ENCODE measurements at places on chromosomes 7 and 10.

DNA sequence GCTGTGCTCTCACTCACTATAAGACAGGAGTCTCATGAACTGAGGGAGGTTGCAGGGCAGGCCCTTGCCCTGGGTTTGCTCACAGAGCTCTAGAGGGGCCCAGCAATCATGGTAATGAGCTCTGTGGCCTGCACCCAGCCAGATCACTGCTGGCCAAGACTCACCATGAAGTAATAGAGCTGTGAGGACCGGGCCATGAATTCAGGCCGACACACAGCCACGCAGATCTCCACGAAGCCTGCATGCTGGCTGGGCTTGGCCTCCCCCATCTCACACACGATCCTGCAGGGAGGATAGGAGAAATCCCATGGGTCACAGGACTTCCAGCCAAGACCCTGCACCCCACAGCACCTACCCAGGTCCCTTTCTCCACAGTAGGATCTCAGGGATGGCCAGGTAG is 382.4 kb downstream of the PLXNA4 start:
- DNase-seq = no peak

- no peak for DNase-seq
These were observed 113.6 kb upstream of the ZMIZ1 start for GRCh38 chr10:78955206-78955605.

GRCh38 chr10:62096256-62096933 is 172.2 kb downstream of the RTKN2 start:
- DNase-seq = no peak

- no peak for DNase-seq
These were observed 1.4 kb downstream of the HPS1 start for GRCh38 chr10:98445200-98445812.

DNA sequence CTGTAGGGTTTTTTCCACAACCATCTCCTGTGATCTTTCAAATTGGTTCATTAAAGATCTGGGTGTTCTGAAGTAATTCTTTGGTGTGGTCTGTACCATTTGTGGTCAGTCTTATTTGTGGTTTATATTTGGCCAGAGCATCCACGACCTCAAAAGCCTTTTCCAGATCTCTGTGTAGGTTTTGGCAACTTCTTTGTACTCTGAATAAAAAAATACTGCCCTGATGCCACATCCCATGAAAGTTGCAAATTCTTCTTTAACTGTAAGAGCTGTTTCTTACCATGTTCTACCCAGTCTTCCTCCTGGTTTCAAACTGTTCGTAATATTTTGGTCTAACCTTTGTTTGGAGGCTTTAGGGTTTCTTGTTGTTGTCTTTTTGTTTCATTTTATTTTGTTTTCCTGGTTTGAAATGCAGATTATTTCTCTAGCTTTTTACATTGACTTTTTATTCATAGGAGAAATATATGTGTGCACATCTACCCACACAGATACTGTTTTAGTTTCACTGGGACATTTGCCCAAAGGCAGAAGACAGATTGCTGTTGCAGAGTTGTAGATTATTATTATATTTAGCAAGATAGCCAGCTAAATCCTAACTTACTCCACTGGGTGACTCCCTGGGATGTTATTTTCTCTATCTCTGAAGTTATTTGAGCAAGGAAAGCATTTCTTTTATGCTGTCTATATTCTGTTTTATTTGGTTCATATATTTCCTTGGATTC is 123.2 kb upstream of the SAMD8 start:
- no peak for DNase-seq

DNA sequence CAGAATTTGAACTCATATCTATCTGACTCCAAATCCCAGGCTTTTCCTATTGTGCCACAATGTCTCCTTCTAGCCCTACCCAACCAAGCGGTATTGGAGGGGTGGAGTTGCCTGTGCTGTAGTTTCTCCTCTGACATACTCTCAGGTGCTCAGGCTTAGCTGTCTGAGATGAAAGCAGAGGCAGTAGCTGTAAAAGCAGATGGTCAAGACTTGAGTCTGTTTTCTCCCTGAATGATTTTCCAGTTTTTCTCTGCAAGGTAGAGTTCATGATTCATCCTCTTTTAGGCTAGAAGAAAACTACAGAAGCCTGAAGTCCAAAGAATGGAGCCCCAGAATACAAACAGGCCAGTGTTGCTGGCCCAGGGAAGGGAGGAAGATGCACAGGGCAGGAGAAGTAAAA is 130.0 kb downstream of the PDE1C start:
- DNase-seq = no peak

DNA sequence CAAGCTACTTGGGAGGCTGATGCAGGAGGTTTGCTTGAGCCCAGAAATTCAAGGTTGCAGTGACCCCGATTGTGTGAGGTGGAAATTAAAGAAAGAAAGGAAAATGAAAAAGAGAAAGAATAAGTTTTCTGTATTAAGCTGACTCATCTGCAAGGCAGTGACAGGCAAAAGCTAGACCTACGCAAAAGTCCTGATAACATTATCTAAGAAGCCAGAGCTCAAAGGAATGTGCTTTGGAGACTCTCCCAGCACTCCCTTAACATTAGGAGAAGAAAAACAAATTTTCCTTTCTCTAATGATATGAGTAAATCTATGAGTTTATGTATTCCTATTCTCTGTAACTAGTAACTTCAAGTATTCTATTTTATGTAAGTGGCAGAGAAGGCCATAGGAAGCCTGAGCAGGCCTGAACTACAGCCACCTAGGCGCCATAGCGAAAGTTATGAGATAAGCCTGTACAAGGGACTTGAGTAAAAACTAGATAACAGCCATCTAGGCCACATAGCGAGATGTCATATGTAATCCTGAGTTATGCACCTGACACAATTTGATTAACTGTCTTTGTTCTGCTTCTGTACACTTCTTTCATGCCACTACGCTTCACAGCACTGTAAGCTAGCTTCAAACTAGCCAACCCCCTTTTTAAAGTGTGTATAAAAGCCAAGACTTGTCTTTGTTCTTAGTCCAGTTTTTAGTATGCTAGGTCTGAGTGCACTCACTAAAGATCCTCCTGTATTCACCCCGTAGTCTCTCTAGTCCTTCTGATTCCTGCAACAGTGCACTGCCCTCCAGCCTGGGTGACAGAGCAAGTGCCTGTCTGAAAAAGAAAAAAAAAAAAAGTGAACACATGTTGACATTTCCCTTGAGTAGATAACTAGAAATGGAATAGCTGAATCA is 9.4 kb upstream of the ZWINT start:
- DNase-seq = no peak

GRCh38 chr10:43846968-43847367 is 198.3 kb upstream of the ZNF32 start:
- no peak for DNase-seq

DNA sequence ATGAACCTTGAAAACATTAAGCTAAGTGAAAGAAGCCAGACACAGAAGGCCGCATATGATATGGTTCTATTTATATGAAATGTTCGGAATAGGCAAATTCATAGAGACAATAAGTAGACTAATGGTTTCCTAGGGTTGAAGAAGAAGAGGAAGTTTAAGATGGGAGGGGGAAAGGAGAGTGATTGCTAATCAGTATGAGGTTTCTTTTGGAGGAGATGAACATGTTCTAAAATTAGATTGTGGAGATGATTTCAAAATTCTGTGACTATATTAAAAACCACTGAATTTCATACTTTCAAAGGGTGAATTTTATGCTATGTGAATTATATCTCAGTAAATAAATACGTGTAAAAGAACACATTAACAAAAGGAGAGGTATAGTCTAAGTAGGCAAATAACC is 176.4 kb upstream of the HPS1 start:
- no peak for DNase-seq

DNA sequence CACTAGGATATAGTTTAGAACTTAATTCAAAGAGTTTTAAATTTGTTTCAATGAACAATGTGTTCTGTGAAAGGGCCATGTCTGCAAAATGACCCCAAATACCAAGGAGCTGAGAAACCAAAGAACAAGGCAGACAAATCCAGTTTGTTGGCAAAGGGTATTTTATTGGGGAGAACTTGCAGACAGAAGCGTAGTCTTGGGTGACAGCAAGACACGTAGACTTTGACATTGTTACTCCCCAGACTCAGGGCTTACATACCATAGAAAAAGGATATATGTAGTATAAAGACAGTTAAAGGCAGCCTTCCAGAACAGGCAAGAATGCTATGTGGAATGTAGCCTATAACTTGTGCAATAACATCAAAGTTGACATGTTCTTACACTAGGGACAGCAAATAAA is 95.0 kb upstream of the TAS2R16 start:
- no peak for DNase-seq

DNA sequence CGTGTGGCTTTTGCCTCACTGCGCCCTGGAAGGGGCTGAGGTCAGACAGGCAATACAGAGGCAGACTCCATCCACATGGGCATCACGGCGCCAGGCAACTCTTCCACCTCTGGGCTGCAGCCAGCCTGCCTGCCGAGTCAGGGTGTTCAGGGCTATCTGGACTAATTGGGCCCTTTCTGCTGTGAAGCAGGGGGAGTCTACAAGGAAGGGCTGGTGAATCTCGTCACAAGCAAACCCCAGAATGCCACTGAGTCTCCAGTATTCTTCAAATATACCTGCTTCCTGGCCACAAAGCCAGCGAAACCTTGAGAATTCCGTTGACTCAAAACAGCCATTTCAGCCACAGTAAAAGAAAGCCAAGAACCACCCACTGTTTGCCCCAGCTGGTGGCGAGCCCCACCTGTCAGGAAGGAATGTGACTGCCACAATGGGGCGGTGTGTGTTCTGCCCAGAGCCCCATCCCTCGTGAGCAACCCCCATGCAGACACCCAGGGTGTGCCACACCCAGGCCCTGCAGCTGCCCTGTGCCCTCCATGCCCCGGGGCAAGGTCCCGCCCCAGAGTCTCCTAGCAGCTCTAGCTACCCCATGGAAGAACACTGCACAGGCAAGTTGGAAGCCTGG is 117.3 kb downstream of the FAM53B start:
- DNase-seq = no peak

- no peak for DNase-seq
These were observed 38.8 kb upstream of the MYL10 start for GRCh38 chr7:101667920-101668319.

- no peak for DNase-seq
These were observed 26.2 kb upstream of the PIK3AP1 start for GRCh38 chr10:96746503-96746902.

DNA sequence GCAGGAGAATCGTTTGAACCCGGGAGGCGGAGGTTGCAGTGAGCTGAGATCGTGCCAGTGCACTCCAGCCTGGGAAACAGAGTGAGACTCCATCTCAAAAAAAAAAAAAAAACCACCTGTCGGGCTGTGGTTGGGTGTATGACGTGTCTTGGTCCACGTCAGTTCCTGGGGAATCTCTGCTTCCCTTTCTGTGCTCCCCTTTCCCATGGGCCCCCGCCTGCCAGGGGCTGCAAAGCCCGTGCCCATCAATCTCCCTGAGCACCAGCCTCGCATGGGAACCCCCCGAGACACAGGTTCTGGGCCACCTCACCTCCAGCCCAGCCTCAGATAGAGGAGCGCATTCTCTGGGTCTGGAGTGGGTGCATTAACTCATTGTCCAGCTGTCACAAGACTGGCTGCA is 2.3 kb upstream of the SH2B2 start:
- no peak for DNase-seq

DNA sequence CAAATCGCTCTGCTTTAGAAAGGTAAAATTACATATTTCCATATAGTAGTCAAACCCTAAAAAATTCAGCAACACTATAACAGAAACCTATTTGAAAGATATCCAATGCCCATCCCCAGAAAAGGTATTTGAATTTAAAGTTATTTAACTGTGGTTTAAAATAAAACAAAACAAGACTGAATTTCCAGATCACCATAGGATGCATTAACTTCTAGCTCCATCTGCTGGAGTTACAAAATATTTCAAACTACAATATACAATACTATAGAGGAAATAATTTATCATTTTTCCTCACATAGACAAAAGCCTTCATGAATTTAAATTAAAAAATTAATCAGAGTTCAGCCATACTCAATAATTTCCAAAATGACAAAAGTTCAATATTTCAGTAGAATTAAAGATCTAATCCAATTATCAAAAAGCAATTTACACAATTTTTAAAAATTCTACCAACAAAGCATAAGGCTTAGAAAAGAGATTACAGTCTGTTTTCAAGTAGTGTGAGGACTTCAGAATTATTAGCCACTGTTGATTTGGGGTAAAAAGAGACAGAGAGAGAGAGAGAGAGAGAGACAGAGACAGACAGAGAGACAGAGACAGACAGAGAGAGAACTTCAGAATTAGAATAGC is 75.9 kb downstream of the LMBR1 start:
- DNase-seq = no peak

GRCh38 chr10:26468700-26469099 is 30.6 kb downstream of the APBB1IP start:
- DNase-seq = no peak

DNA sequence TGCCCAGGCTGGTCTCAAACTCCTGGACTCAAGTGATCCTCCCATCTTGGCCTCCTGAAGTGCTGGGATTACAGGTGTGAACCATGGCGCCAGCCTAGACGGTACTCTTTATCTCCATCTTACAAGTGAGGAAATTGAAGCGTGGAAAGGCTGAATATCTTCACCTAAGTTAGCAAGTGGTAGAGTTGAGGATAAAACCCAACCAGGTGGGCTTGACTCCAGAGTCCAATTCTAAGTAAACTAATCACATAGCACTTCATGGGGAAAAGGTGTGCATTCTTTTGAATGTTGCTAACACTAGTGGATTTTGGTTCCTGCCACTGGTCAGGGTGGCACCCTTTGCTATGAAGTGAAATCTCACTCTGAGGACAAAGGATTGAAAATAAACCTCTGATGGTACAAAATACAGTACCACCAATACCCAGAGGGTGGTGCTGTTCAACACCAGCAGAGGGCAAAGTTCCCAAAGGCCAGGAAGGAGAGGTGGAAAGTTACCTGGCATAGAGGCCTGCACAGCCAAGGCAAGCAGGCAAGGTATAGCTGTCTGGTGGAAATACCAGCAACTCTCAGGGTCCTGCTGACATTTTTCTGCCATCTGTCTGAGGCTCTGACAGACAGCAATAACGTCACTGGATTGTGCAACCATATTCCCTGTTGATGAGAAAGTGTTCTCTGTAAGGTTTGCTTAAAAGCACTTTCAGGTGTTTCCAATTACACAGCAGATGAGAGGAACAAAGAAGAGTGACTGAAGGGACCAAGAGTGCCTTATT is 17.6 kb downstream of the ZDHHC16 start:
- no peak for DNase-seq

GRCh38 chr10:43680035-43680434 is 31.4 kb upstream of the ZNF32 start:
- no peak for DNase-seq

GRCh38 chr10:62578301-62578700 is 204.1 kb downstream of the ZNF365 start:
- DNase-seq = no peak

- DNase-seq = no peak
These were observed 1067.5 kb upstream of the C7orf33 start for GRCh38 chr7:147523056-147523455.

DNA sequence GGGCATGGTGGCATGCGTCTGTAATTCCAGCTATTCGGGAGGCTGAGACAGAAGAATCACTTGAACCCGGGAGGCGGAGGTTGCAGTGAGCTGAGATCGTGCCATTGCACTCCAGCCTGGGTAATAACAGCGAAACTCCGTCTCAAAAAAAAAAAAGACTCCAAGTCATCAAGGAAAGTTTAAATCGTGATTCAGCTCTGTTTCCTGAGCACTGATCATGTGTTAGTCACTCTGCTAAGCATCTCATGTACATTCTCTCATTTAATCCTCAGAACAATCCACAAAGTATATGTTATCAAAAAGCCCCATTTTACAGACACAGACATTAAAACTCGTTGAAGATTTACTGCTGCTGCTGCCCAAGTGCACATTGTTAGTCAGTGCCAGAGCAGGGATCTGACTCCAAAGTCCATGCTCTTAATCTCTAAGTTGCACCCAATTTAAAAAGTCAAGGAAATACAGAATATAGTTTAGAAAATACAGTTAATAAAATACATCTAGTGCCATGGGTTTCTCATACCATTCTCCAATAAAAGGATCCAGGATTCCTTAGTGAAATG is 6.2 kb downstream of the PIK3AP1 start:
- DNase-seq = no peak

GRCh38 chr7:46928719-46929118 is 653.2 kb downstream of the TNS3 start:
- DNase-seq = no peak
